Chondrocyte (in vitro differentiated cells): ENCODE measurements at places on chromosomes 12 and 14. TPM values are rescaled to one million over a fixed set of nuclear protein-coding genes. Genes with fewer than 3 reads are reported as not detected.

DNA sequence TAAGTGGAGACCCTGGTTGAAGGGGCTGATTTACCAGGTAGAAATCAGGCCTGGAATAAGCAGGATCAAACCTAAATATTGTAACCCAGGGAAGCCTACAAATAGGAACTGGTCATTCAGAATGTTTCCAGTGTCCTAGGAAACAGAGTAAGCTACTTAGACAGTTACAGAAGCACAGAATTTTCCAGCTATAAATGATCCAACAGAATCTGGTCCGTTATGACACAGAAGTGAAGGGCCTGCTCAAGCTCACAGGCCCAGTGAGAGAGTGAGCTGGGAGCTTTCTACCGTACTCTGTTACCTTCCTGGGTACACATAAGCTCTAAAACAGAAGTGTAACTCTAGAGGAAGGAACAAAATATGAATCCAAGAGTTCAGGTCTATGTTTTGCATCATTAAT lies 119.1 kb downstream of the TTC7B start:
- no peak for DNase-seq

GRCh38 chr14:30558362-30558674 lies 640 bp upstream of the G2E3 start:
- DNase-seq, result no peak

DNA sequence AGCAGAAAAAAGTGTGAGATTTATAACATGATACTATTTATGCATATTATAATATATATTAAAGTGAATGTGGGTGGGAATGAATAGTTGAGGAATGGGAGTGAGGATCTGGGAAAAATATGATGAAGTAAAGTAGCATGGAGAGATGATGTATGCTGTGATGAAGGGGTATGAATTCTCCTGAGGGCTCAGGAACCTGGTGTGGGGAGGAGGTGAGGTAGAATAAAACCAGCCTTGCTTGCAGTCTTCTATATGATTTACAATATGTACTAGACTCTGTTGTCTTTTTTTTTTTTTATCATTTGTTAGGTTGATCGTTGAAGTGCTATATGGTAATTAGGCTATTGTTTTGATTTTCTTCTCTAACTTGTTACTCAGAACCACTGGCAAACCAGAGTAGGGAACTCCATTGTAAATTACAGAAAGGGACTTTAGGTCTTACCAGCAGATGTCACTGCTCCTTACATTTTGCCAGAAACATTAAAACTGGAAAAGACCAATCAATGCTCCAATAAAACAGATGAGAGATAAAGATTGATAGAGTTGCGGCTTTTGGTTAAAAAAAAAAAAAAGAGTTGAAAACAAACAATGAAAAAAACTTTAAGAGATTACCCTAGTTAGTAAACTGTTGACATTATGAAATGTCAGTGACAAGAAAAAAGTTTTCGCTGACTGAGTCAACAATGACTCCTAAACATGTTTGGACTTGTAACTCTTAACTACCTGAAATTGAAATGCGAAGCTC lies 39.9 kb downstream of the ATL1 start:
- no peak for DNase-seq

DNA sequence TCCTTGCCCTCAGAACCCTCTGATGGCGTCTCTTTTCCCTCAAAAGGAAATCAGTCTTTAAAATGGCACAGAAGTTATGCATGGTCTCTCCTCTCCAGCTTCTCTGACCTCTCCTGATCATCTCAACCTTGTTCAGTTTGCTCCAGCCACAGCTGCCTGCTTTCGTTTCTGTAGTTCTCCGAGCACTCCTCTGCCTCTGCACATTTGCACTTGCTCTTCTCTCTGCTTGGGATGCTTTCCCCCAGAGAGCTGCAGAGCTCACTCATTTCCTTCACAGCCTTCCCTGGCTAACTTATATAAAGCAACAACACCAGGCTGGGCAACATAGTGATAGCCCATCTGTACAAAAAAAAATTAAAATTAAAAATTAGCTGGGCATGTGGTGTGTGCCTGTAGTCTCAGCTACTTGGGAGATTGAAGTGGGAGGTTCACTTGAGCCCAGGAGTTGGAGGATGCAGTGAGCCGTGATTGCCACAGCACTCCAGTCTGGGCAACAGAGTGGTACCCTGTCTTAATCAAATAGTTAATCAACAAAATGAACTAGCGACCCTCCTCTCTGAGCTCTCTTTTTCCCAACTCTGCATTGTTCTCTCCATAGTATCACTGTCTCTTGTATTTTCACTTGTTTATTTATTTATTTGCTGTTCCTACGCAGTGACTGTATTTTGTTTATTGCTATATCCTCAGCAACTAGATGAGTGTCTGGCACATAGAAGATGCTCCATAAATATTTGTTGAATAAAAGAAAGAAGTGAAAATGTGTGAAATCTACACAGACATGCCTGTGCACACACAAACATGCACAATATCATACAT lies 37.7 kb downstream of the PPFIBP1 start:
- no peak for DNase-seq

GRCh38 chr12:71061451-71061850 lies 96.3 kb downstream of the TSPAN8 start:
- DNase-seq, result no peak

GRCh38 chr14:96832351-96832750 lies 35.2 kb downstream of the VRK1 start:
- no peak for DNase-seq

GRCh38 chr14:63273129-63273528 lies 45.6 kb downstream of the GPHB5 start:
- DNase-seq, result no peak

- no peak for DNase-seq
These were observed 421 bp upstream of the ACADS start for GRCh38 chr12:120725151-120725658.

DNA sequence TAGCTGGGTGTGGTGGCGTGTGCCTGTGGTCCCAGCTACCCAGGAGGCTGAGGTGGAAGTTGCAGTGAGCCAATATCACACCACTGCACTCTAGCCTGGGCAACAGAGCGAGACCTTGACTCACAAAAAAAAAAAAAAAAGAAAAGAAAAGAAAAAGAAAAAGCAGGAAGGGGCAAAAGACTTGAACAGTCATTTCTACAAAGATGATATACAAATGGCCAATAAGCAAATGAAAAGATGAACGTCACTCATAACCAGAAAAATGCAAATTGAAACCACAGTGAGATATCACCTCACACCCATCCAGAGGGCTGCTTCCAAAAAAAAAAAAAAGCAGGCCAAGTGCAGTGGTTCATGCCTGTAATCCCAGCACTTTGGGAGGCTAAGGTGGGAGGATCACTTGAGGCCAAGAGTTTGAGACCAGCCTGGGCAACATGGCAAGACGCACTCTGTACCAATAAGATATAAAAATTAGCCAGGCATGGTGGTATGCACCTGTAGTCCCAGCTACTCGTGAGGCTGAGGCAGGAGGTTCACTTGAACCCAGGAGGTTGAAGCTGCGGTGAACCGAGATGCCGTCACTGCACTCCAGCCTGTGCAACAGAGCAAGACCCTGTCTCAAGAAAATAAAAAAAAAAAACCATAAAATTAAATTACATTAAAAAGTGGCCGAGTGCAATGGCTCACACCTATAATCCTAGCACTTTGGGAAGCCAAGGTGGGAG lies 20.5 kb downstream of the UBC start:
- no peak for DNase-seq

DNA sequence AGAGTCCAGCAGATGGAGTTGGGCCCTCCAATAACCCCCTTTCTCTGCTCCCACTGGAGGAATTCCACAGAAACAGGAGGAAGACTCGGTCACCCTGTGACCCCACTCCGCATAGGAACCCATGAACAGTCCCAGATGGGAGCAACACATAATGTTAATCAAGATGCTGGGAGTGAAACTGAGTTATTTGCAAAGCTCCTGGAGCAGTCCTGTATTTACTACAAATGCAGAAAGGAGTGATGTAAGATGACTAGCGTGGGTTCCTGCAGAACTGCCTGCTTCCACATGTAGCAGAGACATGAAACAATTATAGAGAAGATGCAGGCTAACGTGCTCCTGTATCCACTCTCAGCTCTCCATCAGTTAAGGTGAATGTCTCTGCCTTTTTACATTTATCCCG lies 274.7 kb downstream of the FOXN3 start:
- DNase-seq, result no peak

DNA sequence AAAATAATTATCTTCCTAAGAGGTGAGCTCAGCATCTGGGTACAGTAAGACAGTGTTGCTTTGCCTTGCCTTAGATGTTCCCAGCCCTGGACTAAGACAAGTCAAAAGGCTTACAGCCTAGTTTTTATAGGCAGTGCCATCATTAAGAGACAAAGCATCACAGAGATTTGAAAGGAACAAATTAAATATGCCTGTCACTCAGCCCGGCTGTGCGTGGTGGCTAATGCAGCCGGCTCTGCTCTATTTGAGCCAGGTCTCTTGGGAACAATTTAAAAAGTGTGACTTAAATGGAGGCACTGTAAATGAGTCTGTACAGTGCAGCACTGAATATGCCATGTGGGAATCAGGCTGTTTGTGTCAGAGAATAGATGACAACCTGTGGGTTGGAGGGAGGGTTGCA lies 1687.4 kb upstream of the FLRT2 start:
- no peak for DNase-seq

DNA sequence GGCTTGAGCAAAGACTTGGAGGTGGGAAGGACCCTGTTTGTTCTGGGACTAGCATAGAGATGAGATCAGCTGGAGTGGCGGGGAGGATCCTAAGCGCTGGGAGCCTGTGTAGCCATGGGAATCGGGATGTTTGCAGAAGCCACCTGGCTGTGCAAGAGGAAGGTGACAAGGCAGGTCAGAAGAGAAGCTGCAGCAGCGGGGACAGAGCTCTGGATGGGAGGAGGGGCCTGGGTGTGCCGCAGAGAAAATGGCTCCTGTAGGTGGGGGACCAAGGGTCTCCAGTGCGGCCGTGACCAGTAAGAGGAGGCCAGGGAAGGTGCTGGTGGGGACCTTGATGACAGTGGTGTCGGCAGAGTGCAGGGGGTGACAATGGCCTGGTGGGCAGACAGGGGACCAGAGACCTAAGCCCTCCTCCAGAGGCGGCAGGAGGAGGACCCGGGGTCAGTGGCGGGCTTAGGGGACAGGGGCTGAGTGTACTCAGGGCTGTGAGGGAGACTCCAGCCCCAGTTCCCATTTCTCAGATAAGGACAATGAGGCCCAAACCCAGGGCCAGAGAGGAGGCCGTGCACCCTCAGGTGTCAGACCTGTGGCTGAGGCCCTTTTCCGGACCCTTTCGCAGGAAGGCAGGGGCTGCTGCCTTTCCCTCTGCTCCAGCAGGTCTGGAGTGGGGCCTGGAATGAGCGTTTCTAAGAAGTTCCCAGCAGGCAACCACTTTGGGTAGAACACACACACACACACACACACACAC lies 206.6 kb upstream of the RTL1 start:
- DNase-seq, result no peak

DNA sequence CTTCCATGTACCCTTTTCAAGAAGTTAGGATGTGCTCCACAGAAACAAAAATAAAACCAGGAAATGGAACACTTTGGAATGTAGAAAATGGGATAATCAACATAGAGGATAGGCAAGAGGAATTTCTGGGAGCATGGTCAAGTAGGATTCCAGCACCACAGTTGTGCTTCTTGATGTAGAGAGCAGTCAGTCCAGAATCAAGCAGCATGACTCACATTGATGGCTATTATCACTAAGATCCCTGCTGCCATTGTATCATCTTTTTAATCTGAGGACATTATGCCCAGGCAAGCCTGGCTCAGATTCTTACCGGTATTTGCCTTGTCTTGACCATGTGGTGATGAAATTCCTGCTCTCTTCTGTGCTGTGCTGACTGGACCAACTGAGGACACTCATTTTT lies 5.7 kb downstream of the ETFRF1 start:
- no peak for DNase-seq

DNA sequence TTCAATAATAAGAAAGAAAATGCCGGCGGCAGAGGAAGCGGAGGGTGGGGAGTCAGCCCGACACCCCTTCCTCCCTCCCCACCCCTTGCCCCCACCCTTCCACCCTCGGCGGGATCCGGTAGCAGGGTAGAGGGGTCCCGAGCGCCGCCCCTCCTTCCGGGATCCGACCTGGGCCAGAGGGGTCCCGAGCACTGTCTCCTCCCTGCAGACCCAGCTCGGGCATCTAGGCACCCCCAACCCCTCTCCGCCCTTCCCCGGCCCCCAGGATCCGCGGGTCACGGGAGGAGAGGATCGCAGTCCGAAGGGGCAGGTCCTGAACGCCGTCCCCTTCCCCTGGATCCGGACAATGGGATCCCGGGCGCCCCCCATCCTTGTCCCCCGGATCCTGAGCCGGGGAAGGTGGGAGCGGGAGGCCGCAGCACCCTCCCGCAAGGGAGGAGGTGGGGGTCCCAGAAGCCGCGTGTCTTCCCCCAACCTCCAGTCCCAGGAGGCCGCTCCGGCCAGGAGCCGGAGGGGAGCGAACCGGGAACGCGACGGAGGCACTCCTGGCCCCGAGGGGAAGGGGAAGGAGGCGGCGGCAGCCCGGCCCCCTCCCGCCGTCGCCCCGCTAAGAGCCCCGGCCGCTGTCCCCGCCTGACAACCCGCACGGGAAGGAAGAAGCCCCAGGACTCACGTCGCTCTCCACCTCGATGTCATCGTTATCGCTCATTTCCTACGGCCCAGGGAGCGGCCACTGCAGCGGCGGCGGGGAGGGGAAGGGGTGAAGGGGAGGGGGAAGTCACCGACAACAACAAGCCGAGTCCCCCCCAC lies 481 bp downstream of the MAX start:
- no peak for DNase-seq

DNA sequence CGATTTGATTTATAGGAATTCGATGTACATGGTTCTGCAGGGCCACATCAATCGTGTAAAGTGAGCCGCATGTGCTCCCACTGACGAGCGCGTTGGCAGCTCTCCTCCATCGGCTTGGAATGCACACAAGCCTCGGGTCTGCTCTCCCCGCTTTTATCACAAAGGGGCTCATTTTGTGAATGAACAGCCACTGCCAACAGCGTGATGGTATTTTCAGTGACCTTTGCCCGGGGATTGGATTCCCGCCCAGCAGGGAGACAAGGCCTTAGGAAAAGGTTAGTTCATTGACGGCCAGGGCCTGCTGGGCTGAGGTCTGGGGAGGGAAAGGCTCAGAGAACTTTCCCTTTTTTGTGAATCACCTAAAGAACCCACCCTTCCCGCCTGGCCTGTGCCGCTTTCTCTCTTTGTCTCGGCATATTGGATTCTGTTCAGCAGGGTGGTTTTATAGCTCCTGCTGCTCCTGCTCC lies 232.1 kb downstream of the MSRB3 start:
- no peak for DNase-seq

DNA sequence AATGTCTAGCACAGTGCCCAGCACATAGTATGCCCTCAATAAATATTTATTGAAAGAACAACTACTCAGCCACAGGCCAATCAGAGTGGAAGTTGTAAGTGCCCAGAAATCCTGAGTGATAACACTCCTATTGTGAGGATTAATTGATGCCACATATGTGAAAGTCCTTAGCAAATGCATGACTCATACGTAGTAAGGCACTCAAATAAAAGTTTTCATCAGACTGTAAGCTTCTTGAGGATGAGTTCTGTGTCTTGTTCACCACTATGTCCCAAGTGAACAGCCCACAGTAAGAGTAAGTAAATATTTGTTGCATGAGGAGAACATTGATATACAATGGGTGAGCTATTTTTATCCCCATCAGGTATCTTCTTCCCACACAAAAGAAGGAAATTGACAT lies 24.7 kb upstream of the ANO6 start:
- DNase-seq, result no peak

Gene CGRRF1
- 13.6 to 17.6 TPM (median 13.7 TPM) in 3 replicates for total RNA-seq

Gene NR4A1
- 5.7 to 7.6 TPM (median 7.3 TPM) in 3 replicates for total RNA-seq

Gene HAL
- 0.10 to 0.92 TPM (median 0.28 TPM) in 3 replicates for total RNA-seq

Gene TMEM132D
- total RNA-seq, result 1.4 to 3.7 TPM (median 3.1 TPM) in 3 replicates
